Tracheal epithelial cell (primary cell): ENCODE measurements at places on chromosomes 1 and 21. TPM values are rescaled to one million over a fixed set of nuclear protein-coding genes. Genes with fewer than 3 reads are reported as not detected.

C1orf56 gene
- 0.72 and 1.5 TPM in 2 replicates for total RNA-seq

KCNJ9 gene
- total RNA-seq, result under 0.01 and 0.21 TPM in 2 replicates

TMCO4 gene
- total RNA-seq, result 5.8 and 10.1 TPM in 2 replicates

FAM177B gene
- 0.21 TPM in 1 of 2 replicates, not detected in the other for total RNA-seq

FOXD2 gene
- under 0.01 TPM in 2 replicates for total RNA-seq

TSEN15 gene
- total RNA-seq, result 21.2 and 39.9 TPM in 2 replicates

TRIM67 gene
- not detected in 2 replicates for total RNA-seq

OXCT2 gene
- 0.64 and 0.72 TPM in 2 replicates for total RNA-seq

RPRD2 gene
- total RNA-seq, result 5.5 and 7.5 TPM in 2 replicates

ADORA1 gene
- total RNA-seq, result under 0.01 and 0.72 TPM in 2 replicates

LCE1D gene
- not detected in 2 replicates for total RNA-seq

RNU1-4 gene
- total RNA-seq, result under 0.01 TPM in 2 replicates

NTMT2 gene
- not detected in 2 replicates for total RNA-seq

NR0B2 gene
- total RNA-seq, result not detected in 2 replicates

RIPPLY3 gene
- 0.24 TPM in 1 of 2 replicates, not detected in the other for total RNA-seq

OR6K3 gene
- total RNA-seq, result under 0.01 TPM in 1 of 2 replicates, not detected in the other

OR10J1 gene
- total RNA-seq, result under 0.01 TPM in 1 of 2 replicates, not detected in the other

PRDM16 gene
- total RNA-seq, result 0.24 and 1.1 TPM in 2 replicates

PGLYRP4 gene
- total RNA-seq, result 0.64 and 1.9 TPM in 2 replicates

FCRLB gene
- 1.7 and 2.6 TPM in 2 replicates for total RNA-seq

VN1R5 gene
- not detected in 2 replicates for total RNA-seq

ITLN2 gene
- 0.64 TPM in 1 of 2 replicates, not detected in the other for total RNA-seq

KIRREL1 gene
- total RNA-seq, result 26.6 and 71.6 TPM in 2 replicates

KCNJ15 gene
- total RNA-seq, result 10.2 and 36.9 TPM in 2 replicates

CFAP107 gene
- not detected in 2 replicates for total RNA-seq

CNR2 gene
- not detected in 2 replicates for total RNA-seq

METTL18 gene
- 5.8 and 6.0 TPM in 2 replicates for total RNA-seq
